ENCODE measurements at places on chromosomes 7 and 10.

DNA sequence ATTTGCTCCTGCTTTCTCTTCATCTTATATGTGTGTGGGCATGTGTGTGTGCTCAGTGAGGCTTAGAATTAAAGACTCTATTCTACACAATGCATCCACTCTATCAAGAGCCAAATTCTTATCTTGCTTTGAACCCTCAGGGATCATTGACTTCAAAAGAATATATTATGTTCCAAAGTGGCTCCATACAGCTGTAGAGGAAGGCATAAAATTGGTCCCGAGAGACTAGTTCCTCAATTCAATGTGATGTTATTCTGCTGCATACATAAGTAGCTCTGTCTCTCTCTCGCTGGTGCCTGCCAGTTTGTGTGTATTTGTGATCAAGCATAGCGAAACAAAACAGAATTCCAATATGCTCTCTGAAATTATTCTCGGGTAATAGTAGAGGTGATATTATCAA lies 997.9 kb upstream of the POT1 start:
- DNase-seq = no peak

DNA sequence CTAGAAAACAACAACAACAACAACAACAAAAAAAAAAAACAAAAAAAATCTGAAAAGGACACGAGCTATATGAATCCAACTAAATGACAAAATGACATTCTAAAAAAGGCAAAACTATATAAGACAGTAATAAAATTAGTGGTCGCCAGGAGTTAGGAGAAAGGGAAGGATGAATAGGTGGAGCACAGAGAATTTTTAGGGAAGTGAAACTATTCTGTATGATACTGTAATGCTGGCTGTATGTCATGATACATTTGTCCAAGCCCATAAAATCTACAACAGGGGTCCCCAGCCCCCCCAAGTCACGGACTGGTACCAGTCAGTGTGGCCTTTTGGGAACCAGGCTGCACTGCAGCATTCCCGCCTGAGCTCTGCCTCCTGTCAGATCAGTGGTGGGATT lies 2.8 kb upstream of the PUS7 start:
- no peak for DNase-seq

DNA sequence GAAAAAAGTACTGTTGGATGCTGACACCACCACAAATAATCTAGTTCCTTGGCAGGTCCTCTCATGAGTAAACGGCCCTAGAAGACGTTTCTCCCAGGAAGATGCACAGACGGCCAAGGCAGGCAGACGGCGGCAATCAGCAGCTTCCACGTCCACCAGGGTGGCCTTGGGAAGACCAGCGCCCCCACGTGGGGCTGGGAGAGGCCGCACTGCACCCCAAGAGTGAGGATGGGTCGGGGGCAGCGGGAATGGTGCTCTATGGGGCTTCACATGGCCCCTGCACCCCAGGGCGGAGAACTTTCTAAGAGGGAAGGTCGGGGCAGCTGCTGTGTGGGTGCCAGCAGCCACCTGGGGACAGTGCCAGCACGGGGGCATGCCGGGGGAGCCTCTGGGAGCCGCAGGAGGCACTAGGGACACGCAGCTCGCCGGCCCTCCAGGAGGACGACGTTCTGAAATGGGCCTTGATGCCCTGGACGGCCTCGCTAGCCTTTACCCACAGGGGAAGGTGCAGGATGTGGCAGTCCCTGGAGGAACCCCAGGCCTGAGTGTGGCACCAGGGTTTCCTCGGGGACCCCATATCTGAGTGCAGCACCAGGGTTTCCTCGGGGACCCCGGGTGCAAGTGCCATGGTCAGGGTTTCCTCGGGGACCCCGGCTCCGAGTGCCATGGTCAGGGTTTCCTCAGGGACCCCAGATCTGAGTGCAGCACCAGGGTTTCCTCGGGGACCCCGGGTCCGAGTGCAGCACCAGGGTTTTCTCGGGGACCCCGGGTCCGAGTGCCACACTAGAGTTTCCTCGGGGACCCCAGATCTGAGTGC lies 539.9 kb downstream of the DNAJB6 start:
- DNase-seq = peak; percentile 45

- no peak for DNase-seq
Observed at GRCh38 chr7:5689716-5690115, 91.7 kb downstream of the RNF216 start.

- DNase-seq = no peak
Observed at GRCh38 chr7:3338161-3338560, 37.1 kb downstream of the SDK1 start.

- DNase-seq = no peak
Observed at GRCh38 chr7:108189733-108190388, 59.7 kb upstream of the LAMB4 start.

- DNase-seq = no peak
Observed at GRCh38 chr7:121385800-121386179, 10.3 kb downstream of the FAM3C start.

- no peak for DNase-seq
Observed at GRCh38 chr10:76091926-76092325, 660.5 kb downstream of the LRMDA start.

GRCh38 chr7:81187753-81188152 lies 268.9 kb upstream of the SEMA3C start:
- no peak for DNase-seq

- no peak for DNase-seq
Observed at GRCh38 chr7:123994449-123994848, 38.4 kb downstream of the TMEM229A start.

DNA sequence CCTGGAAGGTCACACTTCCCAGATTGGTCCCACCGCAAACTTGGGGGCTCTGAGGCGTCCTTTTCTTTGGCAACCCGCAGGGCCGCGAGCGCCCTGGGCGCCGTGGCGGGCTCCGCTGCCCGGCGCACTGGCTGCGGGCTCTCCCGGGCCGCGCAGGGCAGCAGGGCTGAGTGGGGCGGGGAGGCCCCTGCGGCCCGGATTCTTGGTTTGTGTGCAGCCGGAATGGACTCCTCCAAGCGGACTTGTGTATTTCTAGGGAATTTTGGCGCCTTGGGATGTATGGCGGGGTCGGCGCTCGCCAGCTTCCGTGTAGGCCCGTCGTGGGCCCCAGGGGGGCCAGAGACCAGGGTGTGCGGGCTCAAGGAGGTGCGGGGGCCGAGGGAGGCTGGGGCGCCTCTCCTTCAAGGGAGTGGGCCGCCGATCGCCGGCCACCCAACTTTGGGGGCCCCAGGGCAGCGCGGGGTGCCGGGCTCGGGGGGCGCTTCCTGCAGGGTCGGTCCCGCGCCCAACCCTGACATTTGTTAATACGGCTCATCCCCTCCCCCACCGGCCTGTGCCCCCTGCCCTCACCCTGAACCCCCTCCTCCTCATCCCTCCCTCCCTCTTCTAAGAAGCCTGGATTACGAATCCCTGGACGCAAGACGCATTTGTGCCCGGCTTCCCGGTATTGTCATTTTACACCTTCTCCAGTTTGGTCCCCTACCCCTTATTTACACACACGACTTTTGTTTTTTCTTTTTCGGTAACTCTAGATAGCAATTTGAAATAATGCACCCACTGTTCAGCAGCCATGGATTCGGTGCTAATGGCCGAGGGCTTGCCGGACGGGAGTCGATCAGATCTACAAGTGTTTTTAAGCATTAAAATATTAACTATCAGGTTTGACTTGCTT lies 2.5 kb downstream of the TCF7L2 start:
- DNase-seq = peak; percentile 51

DNA sequence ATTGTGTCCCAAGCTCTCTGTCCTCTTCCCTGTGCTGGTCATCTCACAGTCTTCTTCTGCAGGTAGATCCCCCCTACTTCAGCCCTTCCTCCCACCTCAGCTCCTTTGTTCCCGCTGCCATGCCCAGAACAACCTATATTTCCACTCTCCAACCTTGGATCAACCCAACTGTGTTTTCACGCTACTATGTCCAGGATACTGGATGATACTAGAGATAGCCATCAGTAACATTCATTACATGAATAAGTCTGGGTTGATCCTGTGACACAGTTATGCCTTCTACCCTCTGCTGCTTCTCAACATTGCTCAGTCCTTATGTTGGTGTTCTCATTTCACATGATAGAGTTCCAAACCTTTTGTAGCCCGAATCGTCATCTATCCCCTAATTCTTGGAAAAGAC lies 286.4 kb downstream of the ZEB1 start:
- peak; percentile 74 for DNase-seq

GRCh38 chr10:52883996-52884871 lies 111.7 kb upstream of the MBL2 start:
- DNase-seq = peak; percentile 87

DNA sequence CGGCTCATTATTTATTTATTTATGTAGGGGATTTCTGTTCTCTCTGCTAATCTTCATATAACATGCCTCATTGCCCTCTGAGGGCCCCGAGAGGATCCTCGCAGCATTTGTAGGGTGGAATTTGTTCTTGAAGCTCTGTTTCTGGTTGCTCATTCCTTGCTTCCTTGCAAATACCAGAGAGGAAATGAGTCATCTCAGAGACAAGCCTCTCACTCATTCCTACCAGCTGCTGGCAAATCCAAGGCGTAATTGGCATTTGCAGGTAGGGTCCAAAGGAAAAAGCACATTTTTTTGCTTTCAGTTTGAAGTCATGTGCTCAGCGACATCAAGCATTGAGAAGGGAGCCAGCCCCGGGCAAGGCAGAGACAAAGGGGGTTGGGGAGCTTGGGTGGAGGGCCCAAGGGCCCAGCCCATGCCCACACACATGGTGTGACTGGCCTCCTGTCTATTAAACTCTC lies 501.6 kb downstream of the GALNT17 start:
- DNase-seq = peak; percentile 84

DNA sequence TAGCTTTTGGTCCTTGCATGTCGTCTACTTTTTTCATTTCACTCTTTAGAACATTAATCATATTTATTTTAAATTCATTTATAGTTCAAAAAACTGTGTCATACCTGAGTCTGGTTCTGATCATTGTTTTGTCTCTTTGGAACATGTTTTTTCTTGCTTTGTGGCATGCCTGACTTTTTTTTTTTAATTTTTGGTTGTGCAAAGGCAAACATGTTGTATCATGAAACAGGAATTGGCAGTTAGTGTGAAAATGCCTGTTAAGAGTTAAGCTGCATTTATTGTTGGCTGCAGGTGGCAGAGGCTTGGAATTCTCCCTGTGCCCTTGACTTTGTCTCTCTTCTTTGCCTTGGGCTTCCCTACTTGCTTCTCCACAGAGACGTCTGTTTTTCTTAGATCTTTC lies 525.0 kb upstream of the ADARB2 start:
- no peak for DNase-seq

DNA sequence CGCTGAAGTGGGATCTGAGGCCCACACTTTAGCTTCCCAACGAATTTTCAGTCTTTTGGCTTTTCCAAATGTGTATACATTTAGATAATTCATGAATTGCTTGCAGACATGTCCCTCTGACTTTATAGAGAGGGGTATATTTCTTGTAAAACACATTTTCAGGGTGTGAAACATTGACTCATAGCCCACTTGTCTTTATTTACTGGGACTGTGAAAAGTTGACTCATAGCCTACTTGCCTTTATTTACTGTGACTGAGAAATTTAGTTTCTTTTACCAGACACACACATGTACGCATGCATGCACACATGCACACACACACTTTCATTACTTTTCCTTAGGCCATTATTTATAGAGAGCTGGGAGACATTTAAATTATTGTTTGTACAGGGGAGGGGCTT lies 79.1 kb downstream of the VTI1A start:
- no peak for DNase-seq

DNA sequence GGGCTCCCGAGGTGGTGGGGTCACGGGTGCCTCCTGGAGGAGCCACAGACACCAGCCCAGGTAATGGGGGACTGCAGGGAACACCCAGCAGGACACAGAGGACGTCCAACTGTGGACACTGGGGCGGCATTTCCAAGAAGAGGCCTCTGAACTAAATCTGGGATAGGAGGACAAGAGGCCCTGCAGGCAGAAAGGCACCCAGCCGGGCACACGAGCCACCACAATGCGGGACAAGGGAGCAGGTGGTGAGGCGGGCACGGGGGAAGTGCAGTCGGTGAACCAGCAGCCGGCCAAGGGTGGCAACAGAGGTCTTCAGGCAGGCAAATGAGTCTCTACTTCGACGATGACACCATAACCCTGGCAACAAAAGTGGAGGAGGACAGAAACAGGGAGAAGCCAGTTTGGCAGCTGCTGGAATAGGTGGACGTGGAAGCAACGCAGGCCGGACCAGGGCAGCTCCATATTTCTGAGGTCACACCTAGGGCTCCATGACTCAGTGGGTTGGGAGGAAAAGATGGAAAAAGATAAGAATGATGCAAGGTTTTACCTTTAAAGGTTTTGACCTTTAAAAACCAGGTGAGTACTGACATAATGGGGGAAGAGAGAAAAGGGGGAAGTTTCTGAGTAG lies 26.1 kb upstream of the GALNTL5 start:
- peak; percentile 71 for DNase-seq

- no peak for DNase-seq
Observed at GRCh38 chr7:135537905-135538304, 19.8 kb upstream of the NUP205 start.

DNA sequence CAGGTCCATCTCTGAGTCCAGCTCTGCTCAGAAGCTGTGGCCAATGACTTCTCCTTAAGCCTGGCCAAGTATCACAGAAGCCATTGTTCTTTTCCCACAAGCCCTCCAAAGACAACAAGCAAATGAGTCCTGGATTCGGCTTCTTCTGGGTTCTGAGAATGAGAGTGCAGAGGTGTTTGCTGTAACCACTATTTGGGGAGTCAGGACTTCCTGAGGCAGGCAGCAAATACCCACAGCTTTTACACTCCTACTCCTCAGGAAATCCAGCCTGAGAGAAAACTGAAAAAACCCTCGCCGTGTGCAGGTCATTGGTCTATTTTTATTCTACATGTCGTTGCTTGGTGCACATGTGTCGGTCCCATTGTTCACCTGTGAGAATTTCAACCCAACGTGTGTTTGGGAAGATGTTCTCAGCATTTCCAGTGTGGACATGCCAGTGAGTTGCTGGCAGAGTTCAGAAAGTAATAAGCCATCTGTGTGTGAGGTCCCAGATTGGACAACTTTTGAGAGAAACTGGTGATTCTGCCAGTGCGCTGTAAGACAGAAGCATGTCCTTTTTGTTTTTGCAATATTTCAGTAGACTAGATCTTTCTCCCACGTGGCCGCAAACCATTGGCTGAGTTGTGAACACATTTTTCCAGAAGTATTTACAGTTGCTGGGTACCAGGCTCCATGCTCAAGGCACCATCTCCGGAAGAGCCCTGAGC lies 121.6 kb upstream of the LYZL2 start:
- no peak for DNase-seq

DNA sequence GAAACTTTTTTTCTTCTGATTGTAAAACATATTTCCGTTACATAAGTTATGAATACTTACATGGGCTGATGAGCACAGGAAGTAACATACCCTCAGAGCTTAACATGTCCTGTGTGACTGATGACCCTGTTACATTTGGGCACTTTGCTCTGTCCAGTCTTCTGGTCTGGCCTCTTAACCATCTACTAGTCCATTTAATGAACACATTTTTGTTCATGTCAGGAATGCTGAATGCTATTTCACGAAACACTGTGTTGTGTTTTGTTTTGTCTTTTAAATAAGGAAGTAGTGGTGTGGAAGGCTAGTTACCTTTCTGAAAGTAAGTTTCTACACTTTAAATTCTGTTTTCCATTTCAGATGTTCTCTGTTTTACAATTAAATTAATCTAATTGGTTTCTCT lies 77.7 kb downstream of the RBM33 start:
- no peak for DNase-seq

DNA sequence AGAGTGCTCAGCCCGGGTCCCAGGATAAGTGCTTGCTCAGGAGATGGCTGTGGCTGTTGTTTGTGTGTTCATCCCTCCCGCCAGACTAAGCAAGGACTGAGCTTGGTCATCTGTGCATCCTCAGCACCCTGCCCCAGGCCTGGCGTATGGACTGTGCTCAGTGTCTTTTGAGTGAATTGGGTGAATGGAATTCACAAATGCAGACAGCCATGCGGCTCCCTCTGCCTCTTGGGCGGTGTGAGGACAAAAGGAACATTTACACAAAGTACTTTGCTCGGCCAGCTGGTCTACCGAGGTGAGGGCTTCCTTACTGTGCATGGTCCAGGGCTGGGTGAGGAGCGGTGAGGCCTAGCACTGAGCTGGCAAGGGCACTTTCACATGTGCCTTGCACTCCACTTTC lies 120.2 kb downstream of the CDH23 start:
- peak; percentile 41 for DNase-seq

Data from osteoblast (primary cell).